Stimulated activated CD4-positive, alpha-beta T cell treated with anti-CD3 and anti-CD28 coated beads, Interleukin-15, amount 100 ng/mL, for 1 hour (primary cell): ENCODE measurements at places on chromosomes 13 and 19.

DNA sequence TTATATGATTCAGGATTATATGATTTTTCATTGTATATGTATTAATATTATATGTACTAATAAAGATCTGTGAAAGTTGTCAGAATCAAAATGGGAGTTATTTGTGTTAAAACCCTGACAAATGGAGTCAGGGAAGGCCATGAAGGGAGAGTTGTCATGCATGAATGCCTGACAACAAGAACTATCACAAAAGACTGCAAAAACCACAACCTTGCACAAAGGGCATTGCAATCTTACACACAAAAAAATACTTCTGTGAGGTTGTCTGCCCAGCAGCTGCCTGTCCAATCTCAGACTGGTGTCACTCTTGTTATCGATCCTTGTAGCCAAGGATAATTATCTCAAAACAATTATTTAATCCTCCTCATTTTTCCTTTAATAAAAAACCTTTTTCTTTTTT is 21.2 kb upstream of the RBM26 start:
- no peak for DNase-seq

DNA sequence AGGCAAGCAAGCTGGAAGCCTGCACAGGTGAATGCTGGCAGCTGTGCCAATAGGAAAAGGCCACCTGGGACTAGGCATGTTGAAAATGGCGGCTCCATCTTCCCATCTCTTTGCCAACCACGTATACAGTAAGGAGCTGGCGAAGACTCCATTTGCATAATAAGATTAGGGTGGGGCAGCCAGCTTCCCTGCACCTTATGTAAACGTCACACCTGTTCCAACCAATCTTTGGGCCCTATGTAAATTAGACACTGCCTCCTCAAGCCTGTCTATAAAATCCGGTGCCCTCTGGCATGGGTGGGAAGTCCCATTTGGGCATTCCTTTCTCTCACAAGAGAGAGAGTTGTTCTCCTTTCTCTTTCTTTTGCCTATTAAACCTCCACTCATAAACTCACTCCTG is 16.8 kb downstream of the ADGRE2 start:
- DNase-seq: no peak

- DNase-seq: no peak
Observed at GRCh38 chr13:23722726-23723453, 152.7 kb downstream of the TNFRSF19 start.

DNA sequence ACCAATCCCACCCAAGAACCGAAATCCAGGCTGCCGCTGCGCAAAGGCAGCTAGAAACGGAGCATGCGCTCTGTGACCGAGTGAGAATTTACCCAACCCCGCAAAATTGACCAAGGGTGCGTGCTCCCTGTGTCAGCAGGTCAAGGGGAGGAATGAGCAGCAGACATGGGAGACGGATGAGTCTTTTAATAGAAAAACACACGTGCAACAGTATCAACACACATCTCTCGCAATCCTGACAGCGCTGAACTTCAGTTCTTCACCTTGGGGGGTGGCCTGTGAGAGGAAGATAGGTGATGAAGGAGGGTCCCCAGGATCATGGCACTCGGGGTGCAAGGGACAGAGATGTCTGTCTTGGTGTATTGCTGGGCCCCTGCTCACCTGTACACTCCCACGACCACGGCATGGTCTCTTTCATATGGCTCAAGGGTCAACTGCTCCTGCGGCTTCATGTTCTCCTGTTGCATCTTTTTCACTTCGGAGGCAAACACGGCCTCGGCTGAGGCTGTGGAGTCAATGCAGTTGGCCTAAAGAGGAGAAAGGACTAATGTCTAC is 402 bp upstream of the DYRK1B start:
- DNase-seq: no peak

GRCh38 chr19:19686580-19686979 is 17.9 kb downstream of the ZNF101 start:
- no peak for DNase-seq
